EH (cell line): ENCODE measurements at places on chromosomes 12 and 14.

DNA sequence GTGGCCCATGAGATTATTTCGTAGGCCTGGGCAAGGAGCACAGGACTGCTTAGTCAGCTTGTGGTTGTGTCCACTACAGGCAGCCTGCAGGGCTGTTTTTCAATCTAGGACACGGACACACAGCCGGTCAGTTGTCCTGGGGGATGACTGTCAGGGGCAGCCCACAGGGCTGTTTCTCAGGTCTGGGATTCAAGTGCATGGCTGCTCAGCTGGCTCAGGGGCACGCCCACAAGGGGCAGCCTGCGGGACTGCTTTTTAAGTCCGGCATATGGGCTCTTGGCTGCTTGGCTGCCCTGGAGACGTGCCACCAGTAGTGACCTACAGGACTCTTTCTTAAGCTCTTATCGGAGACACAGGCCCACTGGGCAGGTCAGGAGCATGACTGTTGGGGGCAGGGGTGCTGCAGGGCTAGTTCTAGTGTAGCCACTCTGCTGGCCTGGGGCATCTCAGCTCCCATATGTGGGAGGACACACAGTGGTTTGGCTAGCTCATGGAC lies 26.6 kb upstream of the GTF2A1 start:
- DNase-seq, result no peak

- no peak for DNase-seq
These were observed 236.1 kb upstream of the PLEKHG7 start for GRCh38 chr12:92466391-92467305.

- peak; percentile 49 for DNase-seq
These were observed at the start of gene GALNT6 for GRCh38 chr12:51391283-51392123. Gene GALNT6, minus strand, starts transcription at chr12:51391406. Its CDS starts 11,625 bp downstream, at chr12:51379781.

GRCh38 chr14:105492031-105492970 lies 1.3 kb downstream of the TEDC1 start:
- no peak for DNase-seq

DNA sequence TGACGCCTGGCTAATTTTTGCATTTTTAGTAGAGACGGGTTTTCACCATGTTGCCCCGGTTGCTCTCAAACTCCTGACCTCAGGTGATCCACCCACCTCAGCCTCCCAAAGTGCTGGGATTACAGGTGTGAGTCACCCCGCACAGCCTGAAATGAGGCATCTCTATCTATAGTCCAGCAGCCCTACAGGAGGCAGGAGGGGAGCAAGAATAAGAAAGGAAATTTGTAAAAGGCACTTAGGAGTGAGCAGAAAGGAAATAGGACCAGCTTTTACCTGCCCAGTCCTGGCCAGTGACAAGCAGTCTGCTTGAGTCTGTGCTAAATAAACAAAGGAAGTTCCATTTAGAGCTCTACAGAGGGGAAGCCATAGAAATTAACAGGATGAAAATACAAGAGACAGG lies 15.0 kb upstream of the PSMA6 start:
- no peak for DNase-seq

DNA sequence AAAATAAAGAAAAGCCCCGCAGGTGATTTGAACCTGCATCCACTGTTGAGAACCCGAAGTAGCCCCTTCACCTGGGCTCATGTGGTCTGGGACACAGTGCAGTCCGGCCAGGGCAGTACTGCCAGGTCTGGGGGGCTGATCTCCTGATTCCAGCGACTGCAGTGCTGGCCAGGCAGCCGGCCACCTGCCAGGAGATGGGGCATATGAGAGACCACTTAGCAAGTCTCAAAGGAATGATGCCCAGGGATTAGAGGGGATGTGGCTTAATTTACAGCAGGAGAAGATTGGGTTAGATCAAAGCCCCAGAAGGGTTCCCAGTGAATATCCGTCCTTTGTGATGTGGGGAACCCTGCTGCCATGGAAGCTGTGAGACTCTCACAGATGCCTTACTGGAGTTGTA lies 113.3 kb downstream of the PRMT8 start:
- DNase-seq, result no peak

- no peak for DNase-seq
These were observed 19.4 kb downstream of the SLCO1B3 start for GRCh38 chr12:20829919-20830318.
